ENCODE measurements at places on chromosomes 7 and 10.

DNA sequence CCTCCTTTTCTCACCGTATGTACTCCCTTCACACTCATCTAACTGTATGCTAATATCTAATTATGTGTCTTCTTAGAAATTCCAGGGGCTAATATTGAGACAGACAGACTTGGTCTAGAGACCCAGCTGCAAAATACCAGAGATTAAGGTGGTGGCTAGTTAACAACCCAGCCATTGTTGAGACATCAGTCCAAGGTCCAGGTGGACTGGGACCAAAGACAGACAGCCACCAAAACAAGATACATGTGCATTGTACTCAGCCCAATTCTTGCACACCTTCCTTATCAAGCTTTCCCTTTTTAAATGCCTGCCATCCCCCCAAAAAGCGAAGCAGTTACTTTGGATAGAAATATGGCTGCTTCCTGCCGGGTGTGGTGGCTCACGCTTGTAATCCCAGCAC is 43.3 kb upstream of the LRRN3 start:
- no peak for DNase-seq

DNA sequence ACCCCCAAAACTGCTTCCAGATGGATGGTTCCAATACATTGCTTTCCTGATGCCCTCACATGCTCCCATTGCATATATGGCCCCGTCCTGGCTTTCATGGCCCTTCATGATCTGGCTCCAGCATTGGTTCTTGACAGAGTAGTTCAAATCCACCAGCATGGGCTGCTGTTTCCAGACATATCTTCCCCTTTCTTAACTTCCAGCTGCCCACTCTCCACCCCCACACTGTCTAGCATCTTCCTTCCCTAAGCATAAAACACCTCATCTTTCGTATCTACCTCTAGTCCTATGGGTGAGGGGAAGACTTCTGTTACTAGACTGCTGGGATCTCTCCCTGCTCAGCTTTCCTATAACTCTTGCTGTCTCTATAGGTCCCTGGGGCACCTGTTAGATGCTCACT is 13.2 kb upstream of the GOLGA7B start:
- no peak for DNase-seq

DNA sequence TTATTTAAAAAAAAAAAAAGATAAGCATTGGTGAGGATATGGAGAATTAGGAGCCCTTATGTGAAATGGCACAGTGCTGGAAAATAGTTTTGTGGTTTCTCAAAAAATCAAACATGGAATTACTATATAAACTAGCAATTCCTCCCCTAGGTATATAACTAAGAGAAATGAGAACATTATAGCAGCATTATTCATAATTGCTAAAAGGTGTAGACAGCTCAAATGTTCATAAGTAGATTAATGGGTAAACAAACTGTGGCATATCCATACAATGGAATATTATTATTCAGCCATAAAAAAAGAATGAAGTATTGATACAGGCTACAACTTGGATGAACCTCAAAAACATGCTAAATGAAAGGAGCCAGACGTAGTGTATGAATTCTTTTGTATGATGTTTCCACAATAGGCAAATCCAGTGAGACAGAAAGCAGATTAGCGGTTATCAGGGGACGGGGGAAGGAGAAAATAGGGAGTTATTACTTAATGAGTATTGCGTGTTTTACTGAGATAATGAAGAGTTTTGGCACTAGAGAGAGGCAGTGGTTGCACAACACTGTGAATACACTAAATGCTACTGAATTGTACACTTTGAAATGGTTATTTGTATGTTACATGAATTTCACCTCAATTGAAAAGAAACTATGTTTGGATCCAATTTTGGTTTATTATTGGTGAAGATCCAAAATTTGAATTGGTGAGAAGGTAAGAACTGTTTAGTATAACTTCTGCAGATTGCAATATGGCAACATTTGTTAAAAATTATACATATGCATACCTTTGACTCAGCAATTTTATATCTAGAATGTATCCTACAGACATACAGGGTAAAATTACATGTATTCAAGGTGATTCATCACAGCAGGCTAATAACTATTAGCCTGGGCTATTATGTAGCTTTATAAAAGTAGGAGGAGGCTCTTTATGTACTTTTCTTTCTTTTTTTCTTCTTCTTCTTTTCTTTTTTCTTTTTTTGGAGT is 69.7 kb downstream of the VCL start:
- no peak for DNase-seq

DNA sequence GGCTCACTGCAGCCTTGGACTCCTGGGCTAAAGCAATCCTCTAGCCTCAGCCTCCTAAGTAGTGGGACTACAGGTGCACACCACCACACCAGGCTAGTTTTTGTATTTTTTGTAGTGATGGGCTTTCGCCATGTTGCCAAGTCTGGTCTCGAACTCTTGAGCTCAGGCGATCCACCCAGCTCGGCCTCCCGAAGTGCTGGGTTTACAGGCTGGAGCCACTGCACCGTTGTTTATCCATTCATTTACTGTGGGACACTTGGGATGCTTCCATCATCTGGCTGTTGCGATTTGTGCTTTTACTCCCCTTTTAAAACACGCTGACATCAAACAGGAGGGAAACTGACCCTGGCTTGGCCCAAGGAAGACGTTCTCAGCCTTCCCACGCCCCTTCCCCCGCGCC is 30.5 kb upstream of the SMARCD3 start:
- DNase-seq, result no peak

GRCh38 chr10:29266641-29267040 is 22.2 kb upstream of the LYZL1 start:
- no peak for DNase-seq

GRCh38 chr7:64945503-64946175 is 42.6 kb downstream of the ZNF273 start:
- no peak for DNase-seq

DNA sequence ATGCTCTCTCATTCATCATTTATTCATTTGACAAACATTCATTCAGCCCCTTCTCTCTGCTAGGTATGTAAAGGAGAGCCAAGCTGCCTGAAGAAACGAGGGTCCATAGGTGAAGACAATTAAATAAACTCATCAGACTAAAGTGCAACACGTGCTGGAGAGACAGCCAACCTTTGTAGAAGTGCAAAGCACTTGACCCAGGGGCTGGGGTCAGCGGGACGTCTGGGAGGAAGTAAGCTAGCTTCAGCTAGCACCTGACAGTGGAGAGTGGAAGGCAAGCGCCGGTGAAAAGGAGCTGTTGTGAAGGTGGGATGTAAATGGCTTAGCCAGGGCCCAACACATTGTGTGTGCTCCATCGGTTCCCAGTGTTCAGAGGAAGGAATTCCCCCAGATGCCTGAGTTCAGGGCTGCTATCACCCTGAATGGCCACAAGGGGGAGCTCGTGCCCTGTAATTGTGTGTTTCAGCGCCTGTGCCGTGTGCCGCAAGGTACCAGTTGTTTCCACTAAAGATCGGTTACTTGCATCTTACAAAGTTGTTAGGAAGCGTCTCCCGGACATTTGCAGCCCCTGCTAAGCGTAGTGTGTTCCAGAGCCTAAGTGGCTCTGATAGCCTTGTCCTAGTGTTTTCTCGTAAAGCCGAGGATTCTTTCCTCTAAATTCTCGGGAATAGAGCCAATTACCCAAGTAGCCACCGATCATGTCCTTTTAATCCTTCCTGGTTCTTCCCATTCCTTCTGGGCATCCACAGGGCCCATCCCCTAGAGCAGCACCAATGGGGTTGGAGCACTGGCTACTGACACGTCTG is 30.6 kb downstream of the TLX1 start:
- DNase-seq, result peak; percentile 80

- no peak for DNase-seq
Measured at GRCh38 chr7:21028599-21028998, 241.9 kb upstream of the SP8 start.

DNA sequence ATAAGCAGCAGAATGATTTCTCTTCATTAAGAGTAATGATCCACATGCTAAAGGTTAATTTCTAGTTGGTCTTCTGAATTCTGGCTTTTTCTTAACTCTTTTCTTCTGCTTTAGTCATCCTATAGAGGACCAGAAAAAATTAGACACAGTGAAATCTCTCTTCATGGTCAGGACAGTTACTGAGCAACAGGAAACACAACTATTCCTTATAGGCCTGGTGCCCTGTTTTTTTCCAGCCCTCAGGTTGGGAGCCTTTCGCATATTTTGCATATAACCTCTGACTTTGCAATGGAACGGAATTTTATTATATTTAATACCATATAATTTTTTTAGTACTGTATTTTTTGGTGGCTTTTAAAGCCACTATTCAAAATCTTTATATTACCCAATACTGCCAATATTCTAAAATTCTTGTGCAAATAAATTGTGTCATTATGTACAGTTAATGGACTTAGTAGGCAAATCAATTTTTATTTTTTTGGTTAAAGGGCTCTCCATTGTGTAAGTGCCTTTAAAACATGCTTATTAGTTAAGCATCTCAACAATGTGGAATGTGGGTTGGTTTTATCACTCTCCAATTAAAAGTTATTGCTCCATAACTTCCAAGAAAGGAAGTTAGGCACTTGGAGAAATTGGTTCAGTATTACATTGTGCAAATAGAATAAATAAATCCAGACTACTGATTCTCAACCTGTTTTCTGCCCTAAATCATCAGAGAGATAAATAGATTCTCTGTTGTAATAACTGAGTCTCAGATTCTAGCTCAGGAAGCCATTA is 22.5 kb downstream of the ARL4A start:
- no peak for DNase-seq

Data from stimulated activated naive CD4-positive, alpha-beta T cell (primary cell).